ENCODE measurements at places on chromosomes 4 and X.

DNA sequence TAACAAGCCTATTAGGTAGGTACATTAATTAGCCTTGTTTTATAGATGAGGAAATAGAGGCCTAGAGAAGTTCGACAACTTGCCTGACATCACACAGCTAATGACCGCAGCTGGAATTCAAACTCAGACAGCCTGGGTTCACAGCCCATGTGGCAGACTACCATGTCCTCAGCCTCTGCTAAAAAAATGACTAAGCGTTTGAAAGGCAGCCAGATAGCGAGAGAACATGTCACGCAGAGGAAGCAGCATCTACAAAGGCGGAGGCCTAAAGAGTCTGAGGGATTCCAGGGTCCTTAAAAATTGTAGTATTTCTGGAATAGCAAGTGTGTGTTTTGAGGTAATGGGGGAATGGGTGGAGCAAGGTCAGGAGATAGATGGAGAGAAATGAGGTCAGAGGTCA, 33.2 kb upstream of the BMP15 start:
- no peak for DNase-seq

- no peak for DNase-seq
These were observed 78.1 kb upstream of the PAGE3 start for GRCh38 chrX:55342533-55343501.

DNA sequence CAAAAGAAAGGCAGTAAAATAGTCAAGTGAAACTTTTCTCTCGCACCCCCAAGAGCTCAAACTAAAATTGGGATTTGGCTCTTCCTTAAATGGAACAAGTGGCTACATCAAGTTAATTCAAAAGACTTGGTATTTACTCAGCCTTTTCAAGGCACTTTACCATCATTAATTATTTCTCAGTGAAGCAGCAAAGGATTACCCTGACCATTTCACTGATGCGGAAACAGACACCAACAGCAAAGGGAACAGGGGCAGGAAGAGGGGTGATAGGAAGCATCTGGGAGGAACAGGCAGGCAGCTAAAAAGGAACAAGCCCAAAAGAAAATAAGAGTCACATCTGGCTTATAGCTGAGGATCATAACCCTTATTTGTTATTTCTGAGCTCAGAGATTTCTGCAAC, 2.7 kb downstream of the SCML2 start:
- DNase-seq: no peak

- peak; percentile 7 for DNase-seq
These were observed at the start of gene FGD1 for GRCh38 chrX:54495814-54496516. FGD1 (minus strand) TSS chrX:54496234; CDS start chrX:54495432, 802 bp downstream.

DNA sequence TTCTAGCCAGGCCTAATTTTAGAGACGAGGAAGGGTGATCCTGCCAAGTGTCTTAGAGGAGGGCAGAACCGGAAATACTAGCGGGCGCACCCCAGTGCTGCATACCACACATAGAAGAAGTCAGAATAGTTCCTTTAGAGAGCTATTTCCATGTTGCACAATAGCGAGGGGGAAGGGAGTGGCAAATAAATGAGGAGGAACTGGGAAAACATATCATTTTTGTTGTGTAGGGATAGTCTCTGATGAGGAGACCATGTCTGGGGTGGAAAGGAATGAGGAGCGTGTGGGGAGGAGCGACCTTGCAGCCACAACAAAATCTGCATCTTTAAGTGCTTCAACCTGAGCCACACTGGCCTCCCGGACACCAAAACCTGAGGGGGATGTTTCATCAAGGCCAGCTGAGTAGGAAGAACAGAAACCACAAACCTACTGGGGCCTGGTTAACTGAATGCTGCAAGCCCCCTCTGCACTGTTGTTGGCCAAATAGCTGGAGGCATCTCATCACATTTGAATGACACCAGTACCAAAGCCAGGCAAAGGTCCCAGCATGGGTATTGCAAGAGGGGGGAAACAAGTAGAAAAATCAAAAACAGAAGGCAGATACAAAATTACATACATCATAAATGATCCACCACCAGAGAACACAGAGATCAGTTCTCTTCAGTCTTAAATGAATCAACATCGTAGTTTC, 26.7 kb upstream of the C1QTNF7 start:
- DNase-seq: no peak

DNA sequence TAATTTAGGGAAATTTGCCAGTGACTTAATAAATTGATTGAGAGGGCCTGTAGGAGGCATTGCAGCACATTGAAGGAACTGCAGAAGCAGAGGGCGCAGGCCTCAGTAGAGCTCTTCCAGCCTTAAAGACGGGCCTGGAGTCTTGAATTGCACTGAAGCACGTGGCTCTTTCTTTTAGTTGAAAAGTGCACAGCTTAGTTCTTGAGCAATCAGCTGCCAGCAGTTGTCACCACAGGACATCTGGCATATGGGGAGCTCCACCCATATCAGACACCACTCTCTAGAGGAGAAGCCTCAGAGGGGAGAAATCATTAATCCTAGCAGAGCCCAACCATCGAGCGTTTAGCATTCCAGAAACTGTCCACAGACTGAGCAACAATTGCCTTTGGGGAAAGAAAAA, 16.0 kb upstream of the FGF16 start:
- no peak for DNase-seq

DNA sequence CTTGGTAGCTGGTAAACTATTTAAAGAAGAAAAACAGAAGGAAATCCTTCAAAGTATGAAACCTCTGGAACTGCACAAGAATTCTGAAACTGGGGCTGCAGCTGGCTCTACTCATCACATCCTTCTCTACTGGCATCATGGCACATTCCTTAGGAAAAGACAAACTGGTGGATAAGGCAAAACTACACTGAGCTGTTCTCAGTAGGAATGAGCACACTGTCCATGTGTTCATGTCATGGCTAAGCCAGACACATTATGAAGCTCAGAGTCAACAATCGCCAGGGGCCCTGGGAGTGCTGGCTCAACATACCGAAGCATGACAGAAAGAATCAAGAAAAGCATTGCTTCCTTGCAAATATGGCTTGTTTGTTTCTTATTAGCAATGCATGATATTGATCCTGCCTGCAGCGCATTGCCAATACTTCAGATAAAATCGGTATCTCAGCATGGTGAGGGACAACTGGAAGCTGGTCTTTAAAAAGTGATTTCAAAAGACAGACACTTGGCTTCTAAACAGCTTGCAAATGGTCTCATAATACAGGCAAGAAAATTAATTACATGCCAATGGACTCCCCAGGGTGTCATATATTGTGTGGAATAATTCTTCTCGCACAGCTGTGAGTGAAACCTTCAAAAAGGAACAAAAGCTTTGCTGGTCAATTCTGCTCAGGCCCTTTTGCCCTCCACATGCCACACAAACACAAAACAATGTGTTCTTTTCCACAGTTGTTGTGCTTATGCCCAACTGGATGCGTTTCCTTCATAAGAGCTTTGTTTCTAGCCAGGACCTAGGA, 300.2 kb upstream of the VCX start:
- no peak for DNase-seq

DNA sequence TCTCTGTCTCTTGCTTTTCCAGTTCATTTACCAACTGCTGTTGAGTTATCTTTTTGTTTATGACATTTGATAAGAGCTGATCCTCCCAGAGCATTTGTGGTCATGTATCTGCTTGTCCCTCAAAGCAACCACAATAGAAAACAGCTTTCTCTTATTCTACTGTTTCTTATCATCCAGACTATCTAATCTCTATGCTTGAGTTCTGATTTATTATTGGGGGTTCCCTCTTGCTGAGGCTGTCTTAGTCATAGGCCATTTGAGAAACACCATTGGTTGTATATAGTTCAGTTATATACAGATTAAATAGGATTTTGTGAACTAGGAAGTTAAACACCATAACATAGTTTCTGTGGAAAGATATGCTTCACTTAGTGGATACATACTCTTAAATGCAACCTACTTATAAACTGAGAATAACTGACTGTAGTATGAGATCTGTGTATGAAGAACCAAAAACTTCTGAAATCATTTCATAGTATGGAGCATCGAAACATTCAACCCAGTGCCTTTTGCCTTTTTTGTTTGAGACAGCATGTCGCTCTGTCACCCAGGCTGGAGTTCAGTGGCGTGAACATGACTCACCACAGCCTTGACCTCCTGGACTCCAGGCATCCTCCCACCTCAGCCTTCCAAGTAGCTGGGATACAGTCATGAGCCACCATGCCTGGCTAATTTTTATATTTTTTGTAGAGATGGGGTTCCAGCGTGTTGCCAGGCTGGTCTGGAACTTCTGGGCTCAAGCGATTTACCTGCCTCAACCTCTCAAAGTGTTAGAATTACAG, 75.8 kb downstream of the STIM2 start:
- DNase-seq: no peak

DNA sequence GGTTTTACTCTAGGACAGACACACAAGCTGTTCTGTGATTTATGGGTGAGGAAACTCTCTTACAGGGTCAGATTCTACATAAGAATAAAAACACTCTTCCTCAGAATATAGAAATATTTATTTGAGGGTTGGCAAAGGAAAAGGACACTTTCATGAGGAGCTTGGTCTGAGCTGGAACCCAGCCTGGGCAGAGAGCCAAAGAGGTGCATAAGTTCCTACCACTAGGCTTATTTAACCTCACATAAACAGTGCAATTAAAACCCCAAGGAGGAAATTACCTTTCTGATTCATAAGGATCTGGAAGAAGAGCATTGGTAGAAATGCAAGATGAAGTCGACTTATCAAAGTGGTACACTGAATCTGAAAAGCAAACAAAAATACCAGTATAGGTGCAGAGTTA, 32.9 kb downstream of the SETD7 start:
- no peak for DNase-seq

DNA sequence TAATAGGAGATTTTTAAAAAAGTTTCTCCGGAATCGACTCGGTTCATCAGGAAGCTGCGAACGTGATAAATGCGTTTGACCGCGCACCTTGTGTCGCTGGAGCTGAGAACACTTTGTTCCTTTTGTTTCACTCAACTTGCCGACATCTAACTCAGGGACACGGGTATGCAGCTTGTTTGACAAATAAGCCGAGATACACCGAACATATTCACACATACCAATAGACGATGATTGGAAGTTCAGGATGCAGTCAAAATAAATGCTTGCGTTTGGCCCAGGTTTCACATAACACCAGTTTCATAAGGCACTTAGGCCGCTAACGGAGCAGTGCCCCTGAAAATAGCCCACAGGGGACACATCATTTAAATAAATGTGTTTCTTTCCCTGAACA, 932 bp upstream of the SHISA3 start:
- no peak for DNase-seq

DNA sequence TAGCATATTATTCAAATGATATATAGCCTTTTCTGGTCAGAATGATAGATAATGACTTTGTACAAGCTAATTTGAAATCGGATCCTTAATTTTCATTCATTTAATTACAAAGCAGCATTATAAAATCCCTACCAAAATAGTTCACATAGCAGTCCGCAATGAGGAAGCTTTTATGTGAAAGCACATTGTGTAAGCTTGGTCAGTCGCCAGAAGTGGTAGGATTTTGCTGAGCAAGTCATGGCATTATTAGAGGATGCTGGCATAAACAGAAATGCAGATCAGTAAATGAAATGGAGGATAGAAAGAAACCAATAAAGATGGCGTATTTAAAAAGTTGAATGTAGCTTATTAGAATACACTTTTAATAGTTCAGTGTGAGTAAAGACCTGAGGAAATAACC, 93.2 kb upstream of the DIAPH2 start:
- no peak for DNase-seq

DNA sequence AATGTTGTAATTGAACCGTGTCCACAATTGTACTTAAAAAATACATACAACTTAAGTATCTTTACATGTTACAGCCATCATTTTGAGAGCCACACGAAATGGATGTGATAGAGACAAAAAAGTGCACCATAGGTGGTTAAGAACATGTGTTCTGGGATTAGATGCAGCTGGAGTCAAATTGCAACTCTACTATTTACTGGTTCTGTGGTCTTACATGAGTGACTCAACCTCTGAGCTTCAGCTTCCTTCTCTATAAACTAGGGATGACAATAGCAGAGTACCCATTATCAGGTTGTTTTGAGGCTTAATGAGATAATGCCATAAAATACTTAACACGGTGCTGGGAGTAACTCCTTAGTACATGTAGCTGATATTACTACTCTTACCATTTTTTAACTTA, 130.4 kb downstream of the IDS start:
- no peak for DNase-seq

- no peak for DNase-seq
These were observed 9.1 kb downstream of the IGFBP7 start for GRCh38 chr4:57100979-57101651.

- DNase-seq: no peak
These were observed 1477.4 kb downstream of the ARAP2 start for GRCh38 chr4:34766935-34767334.

GRCh38 chrX:47217121-47217851, 1.2 kb upstream of the CDK16 start:
- DNase-seq: no peak

GRCh38 chrX:56066016-56066415, 166.1 kb upstream of the KLF8 start:
- no peak for DNase-seq

DNA sequence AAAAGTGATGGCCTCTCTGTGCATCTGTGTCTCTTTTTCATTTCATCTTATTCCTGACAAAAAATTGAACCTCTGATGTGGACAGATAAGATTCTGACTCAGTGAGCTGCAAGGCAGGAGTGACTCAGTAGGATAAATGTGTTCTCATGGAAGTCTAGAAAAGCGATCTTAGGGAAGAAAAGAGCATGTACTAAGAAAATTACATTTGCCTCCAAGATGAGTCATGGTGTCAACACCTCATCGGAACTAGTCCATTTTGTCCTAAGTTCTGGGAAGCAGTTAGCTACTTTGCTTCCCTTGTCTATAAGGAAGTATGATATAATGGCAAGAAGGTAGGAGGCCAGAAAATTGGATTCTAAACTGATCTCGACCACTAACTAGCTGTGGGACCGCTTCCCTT, 83.5 kb upstream of the AFF2 start:
- no peak for DNase-seq

- no peak for DNase-seq
These were observed 284.1 kb upstream of the EPHA5 start for GRCh38 chr4:65954416-65954815.

DNA sequence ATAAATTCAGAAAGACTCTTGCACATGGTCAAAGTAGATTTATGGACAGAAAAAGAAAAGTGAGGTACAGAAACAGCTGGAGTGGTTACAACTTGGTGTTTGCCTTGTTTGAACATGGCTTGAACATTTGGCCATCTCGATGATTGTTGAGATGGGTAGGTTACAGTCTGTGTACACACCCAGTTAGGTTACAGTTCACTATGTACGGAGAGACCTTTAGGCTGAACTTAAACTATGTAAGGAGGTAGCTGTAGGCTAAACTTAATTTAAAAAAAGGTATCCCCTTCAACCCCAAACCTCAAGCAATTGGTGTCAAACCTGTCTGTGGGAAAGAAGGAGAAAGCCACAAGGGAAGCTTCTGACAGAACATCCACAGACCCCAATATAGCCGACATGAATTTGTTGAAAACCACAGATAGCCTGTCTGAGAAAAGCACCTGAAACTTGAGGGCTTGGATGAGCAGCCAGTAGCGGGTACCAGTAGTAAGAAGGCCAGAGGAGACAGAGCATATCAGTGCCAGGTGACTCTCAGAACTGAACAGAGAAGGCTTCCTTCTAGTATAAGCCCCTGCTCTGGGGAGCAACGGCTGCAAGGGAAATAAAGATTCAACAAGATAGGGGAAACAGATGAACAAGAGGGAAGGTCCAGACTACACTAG, 247.9 kb upstream of the GALNTL6 start:
- DNase-seq: no peak

GRCh38 chr4:105283501-105283900, 136.8 kb downstream of the TET2 start:
- DNase-seq: no peak

Data from activated CD8-positive, alpha-beta memory T cell treated with anti-CD3 and anti-CD28 coated beads for 4 hours (primary cell).